Epithelial cell of proximal tubule (primary cell): ENCODE measurements at places on chromosomes 7 and 10.

DNA sequence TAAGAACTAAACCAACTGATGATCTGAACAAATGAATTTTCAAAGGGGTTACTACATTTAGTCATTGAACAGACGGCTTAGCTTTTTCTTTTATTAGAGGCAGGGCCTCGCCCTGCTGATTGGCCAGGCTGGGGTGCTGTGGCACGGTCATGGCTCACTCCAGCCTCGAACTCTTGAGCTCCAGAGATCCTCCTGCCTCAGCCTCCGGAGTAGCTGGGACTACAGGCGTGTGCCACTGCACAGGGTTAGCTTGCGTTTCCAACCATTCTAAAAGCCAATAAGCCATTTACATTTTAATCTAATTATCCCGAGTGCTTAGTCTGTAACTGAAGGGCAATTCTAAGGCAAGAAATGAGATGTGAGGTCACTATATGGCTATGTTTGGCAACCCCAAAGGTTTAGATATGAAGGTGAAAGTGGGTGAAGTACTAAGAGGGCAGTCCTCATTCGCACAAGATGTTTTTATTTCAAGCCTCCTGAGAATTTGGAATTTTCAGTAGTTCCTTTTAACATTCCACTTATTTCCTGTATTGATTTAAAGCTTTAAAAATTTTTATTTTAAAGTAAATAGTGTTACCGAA is 1.6 kb upstream of the CDK13 start:
- no peak for DNase-seq

- no peak for DNase-seq
These were observed 43.8 kb downstream of the CALCR start for GRCh38 chr7:93530701-93531100.

DNA sequence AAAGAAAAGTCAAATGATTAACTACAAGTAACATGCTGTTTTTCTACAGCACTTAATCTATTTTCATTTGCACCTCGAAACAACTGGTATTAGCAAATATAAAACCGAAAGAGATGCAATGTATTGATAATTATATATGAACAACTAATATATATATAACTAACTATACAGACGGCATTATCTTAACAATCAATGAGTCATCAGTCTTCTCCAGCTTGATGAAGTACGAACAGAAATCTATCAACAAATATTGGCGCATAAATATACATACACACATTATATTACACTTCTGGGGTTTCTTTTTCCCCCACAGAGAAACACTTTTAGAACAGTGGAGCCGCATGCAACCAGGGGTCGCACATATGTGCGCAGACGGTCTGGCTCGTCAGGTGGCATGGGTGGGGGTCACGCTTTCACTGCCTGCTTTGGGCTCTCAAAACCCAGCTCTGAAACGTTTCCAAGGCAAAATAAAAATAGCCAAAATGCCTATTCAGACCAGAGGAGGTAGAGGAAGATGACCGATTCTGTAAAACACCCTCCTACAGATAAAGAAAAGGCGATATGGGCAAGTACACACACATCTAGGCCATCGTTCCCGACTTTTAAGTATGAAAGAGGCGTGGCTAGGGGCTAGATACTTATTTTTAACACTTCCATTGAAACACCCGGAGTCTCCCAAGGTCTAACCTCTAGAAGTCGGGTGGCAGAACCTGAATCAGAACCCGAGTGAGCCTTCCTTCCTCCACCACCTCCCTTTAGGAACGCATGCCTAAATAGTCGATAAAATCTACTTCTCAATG is 1.7 kb downstream of the ARHGAP12 start:
- no peak for DNase-seq

DNA sequence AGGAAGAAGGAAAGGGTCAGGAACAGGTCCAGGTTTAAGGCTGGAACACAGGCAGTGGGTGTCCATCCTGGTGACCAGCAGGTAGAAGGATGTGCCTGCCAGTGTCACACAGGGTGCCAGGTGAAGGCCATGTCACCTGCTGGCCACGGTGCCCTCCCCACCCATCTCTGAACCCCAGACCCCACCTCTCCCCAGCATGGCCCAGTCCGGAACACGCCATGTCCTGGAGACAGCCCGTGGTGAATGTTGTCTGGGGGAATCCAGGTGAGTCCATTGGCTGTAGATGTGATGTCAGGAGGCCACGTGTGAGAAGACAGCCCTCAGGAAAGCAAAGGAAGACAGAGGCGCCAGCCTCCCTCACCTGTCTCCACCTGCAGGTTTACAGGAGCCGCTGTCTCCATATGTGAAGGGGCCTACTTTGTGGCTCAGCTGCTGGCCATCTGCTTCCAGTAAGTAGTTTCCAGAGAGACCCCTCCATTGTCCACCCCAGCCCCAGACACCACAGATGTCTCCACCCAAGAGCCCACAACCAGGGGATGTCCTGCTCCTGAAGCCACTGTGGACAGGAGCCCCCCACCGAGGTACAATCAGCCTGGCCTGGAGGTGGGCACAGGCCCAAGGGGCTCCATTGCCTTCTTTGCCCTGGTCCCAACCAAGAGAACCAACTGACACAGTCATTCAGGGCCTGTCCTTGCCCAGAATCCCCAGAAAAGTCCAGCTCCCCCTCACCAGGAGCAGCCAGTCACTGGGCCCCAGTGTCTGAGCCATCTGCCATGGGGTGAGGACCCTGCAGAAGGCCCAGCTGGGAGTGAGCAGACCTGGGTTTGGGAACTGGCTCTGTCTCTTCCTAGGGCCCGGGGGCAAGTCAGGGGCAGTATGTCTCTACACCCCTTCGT is 20.7 kb downstream of the TMEM72 start:
- DNase-seq: no peak

GRCh38 chr10:17200001-17200911 is 1.2 kb downstream of the TRDMT1 start:
- DNase-seq: no peak

DNA sequence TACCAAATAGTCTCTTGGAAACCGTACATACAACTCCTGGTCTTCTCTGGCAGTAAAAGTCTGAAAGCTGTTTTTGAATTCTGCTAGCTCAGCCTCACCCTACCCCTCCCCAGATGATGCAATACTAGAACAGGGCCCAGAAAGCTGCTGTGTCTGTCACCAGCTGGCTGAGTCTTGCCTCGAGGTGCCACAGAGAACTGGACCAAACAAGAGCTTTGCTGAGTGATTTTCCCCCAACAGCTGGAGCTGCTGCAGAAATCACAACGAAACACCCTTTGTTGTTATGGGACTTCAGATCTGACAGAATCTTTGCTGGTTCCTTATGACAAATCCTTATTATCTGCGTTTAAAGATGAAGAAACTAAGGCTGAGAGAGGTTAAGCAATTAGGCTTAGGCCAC is 134.1 kb downstream of the SPAG6 start:
- DNase-seq: no peak

DNA sequence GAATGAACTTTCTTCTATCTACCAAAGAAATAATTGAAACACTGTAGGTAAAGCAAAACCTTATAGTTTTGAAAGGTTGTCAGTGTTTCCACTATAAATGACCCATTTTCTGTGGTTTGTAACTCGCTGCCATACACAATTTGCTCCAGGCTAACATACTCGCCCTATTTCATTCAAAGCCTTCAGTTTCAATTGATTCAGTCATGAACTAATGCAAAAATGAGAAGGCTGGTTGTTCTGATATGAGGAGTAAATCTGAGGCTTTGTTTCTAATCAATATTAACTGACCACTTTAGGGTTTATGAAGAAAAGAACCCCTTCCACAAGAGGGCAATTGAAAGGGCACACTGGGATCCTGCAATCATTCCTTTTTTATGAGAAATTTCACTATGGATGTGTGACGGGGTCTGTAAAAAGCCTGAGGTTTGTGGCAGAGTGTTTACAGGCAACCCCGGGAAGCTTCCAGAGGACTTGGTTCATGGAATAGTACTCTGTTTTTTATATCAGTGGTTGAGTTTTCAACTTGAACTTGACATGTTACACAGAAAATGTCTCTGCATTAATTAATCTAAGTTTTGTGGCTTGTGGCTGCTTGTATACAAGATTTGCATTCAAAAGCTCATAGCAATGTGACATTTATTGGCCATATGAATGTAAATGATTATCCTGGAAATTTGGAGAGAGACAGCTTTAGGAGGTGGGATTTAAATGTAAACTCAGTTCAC is 133.2 kb downstream of the NRP1 start:
- DNase-seq: no peak

DNA sequence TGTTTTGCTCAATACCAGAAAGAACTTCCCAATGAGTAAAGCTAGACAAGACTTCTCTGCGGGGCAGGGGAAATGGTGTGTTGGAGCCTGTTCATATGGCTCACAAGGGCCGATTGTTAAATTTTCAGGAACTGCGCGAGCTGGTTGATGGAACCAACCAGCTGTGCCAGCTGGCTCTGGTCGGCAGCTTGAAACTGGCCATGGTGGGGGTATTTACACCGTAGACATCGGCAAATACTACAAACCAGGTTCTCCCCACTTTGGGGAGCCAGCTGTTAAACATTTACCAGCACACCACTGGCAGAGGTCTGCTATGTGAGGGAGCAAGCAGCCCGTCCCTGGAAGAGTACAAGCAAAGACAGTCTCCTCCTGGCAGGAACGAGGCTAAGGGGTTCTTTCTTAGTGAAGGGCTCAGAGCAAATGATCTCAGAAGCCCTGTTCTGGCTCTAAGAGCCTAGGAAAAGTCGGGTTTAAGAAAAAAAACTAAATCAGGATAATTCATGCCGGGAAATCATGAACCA is 8.8 kb upstream of the ZMIZ1 start:
- DNase-seq: no peak

DNA sequence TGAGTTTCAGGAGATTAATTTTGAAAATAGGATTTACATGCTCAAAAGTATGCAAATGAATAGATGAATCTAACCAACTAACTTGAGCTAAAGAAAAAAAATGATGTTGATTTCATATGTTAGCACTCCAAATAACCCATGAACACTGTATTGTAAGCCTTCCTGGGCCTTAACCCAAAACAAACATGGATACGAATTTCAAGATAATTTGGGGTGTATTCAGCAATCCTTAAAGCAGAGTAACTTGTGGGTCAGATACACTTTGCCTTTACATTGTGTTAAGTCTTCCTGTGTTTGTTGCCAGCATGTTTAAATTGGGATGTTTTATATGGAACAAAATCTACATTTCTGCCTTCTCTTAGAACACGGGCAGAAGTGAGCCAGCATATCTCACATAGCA is 124.2 kb upstream of the WDR11 start:
- DNase-seq: no peak

- no peak for DNase-seq
These were observed 242.8 kb downstream of the KLF6 start for GRCh38 chr10:3542185-3542611.

DNA sequence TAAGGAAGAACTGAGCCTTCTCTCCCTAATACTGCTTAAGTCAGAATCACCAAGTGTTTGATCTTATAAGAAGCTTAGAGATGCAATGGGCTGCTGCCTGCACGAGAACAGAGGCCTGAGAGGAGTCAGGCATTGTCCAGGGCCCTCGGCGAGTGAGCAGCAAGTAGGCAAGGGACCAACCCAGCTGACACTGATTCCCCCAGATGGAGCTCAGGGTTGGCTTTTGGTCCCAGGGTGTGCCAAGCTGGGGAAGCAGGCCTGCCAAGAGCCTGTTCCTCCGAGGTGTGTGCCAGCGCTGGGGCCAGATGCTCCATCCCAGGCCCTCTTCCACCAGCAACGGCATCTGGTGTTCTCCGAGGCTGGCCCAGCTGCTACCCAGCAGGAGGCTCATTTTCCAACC is 222.0 kb upstream of the ZMIZ1 start:
- DNase-seq: no peak

- DNase-seq: no peak
These were observed 626.6 kb downstream of the SORCS1 start for GRCh38 chr10:106537866-106538265.

GRCh38 chr10:2984682-2985081 is 82.7 kb upstream of the PFKP start:
- DNase-seq: no peak

DNA sequence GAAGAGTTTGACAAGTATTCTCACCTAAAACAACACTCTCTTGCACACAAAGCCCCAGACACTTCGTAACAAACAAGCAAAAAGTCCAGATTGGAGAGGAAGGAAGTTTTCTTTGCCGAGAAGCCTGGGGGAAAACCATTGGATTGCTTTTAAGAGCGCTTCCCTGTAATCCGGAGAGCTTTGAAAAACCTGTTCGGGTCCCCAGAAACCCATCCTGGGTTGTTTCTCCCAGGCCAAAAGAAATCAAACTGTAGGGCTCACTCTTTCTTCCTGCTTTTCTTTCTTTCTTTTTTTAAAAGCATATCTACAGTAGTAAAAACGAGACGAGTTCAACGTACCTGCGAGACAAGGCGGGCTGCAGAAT is 655 bp downstream of the SP8 start:
- no peak for DNase-seq

- peak; percentile 30 for DNase-seq
These were observed 35.3 kb downstream of the VSTM4 start for GRCh38 chr10:49080071-49080470.

DNA sequence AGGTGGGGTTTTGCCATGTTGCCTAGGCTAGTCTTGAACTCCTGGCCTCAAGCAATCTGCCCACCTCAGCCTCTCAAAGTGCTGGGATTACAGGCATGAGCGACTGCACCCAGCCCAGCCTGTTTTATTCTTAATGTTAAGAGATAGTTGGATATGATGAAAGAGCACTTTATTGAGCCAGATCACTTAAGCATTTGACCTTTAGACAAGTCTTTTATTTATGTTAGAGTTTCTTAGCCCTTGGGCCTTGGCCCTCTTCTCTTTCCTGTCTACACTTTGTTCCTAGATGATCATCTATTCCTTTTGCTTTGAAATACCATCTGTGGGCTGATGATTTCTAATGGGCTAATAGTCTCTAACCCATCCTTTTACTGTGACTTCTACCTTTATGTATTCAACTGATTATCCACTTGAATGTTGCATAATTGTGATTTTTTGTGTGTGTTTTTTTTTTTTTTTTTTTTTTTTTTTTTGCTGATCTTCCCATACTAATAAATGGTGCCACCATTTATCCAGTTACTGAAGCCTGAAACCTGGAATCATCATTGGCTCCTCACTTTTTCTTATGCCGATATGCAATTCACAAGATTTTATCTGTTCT is 34.8 kb downstream of the BTRC start:
- no peak for DNase-seq

DNA sequence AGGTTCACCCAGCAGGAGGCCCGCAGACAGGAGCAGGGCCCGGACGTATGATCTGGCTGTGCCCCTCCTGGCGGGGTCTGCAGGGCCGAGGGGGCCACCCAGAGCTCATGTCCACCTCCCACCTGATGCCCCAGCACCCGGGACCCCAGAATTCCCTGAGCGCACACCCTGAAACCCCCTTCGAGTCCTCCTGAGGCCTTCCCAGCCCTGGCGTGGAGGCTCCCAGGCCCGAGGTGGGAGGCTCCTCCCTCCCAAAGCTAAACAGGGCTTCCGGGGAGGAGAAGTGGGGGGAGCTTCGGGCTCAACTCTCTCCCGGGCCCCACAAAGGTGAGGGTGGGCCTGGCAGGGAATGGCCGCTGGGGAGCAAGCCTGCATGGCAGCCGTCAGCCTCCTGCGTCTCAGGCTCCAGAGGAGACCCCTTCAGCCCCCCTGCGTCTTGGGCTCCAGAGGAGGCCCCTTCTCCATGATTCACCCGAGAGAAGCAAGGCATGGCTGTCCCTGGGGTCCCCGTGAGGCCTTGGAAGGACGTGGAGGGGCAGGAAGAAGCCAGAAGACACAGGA is 30.2 kb downstream of the MICALL2 start:
- no peak for DNase-seq
